SJSA1 (cell line): ENCODE measurements at places on chromosomes 4 and X. TPM values are rescaled to one million over a fixed set of nuclear protein-coding genes. Genes with fewer than 3 reads are reported as not detected.

GRCh38 chrX:33686105-33686504, 446.0 kb downstream of the FAM47A start:
- no peak for DNase-seq
- H3K4me1 ChIP-seq = no peaks in the 10 kb centered on the region
- H3K4me3 ChIP-seq = no peak overlapping the region
- no peaks in the 10 kb centered on the region for H3K27me3 ChIP-seq
- no peaks in the 10 kb centered on the region for H3K36me3 ChIP-seq

DNA sequence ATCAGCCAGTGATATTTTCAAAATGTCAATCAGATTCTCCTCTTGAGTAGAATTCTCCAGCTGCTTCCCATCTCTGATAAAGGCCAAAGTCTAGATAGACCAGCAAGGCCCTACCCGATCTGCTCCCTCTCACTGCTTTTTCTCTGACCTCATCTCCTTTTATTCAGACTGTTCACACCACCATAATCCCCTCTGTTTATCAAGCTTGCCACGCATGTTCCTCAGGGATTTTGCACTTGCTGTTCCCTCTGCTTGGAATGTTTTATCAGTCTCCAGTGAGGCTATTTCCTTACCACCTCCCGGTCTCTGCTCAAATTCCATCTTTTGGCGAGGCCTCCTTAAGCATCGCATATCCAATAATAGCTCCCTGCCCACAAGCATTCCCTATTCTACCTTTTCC, 20.1 kb downstream of the NOCT start:
- no peak overlapping the region for H3K4me3 ChIP-seq
- no peak overlapping the region for H3K27ac ChIP-seq
- peaks cover 43% of the 10 kb centered on the region for H3K36me3 ChIP-seq
- peaks cover 2% of the 10 kb centered on the region for H3K4me1 ChIP-seq
- DNase-seq = no peak
- H3K27me3 ChIP-seq = no peaks in the 10 kb centered on the region

GRCh38 chrX:23811108-23811651, 28.2 kb downstream of the SAT1 start:
- no peak overlapping the region for H3K4me3 ChIP-seq
- no peaks in the 10 kb centered on the region for H3K36me3 ChIP-seq
- no peak overlapping the region for H3K27ac ChIP-seq
- DNase-seq = no peak
- H3K4me1 ChIP-seq = peaks cover 16% of the 10 kb centered on the region

DNA sequence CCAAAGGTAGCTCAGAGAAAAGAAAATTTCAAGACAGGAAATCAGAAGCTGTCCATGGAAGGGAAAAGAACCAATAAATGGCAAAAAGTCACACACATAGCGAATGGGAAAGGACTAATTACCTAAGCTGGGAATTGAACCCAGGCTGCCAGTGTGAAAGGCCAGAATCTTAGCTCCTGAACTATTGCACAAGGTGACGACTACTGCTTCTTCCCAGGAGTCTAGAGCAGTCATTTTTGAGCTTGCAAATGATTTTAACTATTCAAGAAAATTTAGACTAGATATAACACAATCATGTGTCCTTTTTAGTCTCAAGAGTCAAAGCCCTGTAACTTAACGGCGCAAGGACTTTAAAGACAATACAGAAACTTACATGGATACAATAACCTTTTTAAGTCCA, 34.1 kb upstream of the ZNF81 start:
- H3K27ac ChIP-seq = no peak overlapping the region
- H3K4me1 ChIP-seq = no peaks in the 10 kb centered on the region

DNA sequence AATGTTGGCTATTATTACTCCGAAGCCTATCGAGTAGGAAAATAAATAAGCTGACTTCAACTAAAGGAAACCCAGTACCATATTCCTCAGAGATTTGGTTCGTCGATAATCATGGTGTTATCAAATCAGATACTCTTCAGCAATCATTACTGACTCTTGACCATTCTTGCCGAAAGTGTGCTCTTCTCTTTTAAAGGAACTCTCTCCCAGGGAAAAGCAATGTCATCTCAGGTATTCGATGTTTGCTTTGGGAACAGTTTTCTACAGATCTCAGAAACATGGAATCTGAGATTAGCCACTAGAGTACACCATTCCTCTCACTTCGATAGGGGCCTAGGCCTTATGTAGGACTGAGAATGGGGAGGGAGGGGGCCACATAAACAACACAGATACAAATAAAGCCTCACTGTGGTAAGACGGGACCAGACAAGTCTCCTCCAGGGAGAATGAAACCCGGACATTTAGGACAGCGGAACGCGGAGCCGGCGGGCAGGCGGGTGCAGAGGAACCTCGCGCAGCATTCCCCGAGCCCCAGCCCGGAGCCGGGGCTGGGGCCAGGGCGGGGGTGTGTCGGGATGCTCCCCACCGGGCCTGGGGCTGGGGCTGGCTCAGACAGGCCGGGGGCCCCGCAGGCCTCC, 581 bp downstream of the DNAJB14 start:
- H3K27ac ChIP-seq = peak overlapping the region; percentile 49
- peaks cover 30% of the 10 kb centered on the region for H3K4me1 ChIP-seq
- peak; percentile 54 for DNase-seq
- no peaks in the 10 kb centered on the region for H3K27me3 ChIP-seq

GRCh38 chr4:121177246-121178137, 13.4 kb upstream of the TNIP3 start:
- DNase-seq = no peak
- H3K27ac ChIP-seq = no peak overlapping the region
- no peaks in the 10 kb centered on the region for H3K36me3 ChIP-seq
- no peaks in the 10 kb centered on the region for H3K27me3 ChIP-seq
- peaks cover 8% of the 10 kb centered on the region for H3K4me1 ChIP-seq
- H3K4me3 ChIP-seq = no peak overlapping the region

DNA sequence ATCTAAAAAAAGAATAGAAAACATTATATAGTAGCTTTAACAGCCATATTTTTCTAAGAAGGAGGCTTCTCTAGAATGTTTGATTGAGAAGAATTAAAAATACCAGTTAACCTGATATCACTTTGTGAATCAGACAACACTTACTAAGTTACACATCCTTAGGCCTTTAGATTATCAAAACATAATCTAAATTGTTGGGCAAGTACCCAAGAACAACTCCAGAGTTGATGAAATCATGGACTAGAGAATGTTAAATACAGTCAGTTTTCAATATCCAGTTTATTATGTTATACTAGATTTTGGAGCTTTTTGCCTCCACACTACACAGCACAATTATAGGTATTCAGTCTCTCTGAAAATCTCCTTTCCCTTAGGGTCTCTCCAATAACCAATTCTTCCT, 39.6 kb downstream of the ARL13A start:
- DNase-seq = no peak
- no peaks in the 10 kb centered on the region for H3K27me3 ChIP-seq
- H3K27ac ChIP-seq = no peak overlapping the region
- H3K4me1 ChIP-seq = no peaks in the 10 kb centered on the region
- H3K4me3 ChIP-seq = no peak overlapping the region
- H3K36me3 ChIP-seq = no peaks in the 10 kb centered on the region

GRCh38 chr4:8085491-8086117, 73.0 kb downstream of the ABLIM2 start:
- no peaks in the 10 kb centered on the region for H3K4me1 ChIP-seq
- H3K4me3 ChIP-seq = no peak overlapping the region
- no peak for DNase-seq
- no peaks in the 10 kb centered on the region for H3K36me3 ChIP-seq
- H3K27me3 ChIP-seq = peaks cover 43% of the 10 kb centered on the region

DNA sequence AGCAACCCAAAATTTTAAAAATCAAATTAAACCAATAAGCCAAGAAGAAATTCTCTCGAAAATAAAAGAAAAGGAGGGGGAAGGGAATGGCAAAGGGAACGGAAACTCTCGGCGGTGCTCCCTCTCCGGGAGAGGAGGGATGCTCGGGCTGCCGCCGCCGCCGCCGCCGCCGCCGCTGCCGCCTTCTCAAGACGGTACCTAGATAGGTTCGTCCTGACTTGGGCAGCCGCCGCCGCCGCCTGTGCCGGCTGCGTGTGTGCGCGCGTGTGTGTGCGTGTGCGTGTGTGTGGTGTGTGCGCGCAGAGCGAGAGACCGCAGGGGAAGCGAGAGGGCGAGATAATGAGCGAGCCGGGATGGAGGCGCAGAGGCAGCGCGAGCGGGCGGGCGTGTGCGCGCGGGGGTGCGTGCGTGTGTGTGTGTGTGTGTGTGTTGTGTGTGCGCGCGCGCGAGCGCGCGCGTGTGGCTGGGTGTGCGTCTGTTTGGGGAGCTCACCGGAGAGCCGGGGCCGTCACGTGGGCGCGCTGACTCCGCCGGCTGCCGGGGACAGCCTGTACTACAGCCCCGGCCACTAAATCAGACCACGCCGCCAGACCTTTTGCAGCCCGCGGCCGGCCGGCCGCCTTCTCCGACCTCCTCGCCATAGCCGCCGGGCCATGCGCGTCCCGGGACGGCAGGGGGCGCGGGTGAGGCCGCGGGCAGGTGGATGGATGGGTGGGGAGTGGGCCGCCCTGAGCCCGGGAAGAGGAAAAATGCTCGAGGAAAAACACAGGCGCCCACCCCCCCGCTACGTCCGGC, 111.6 kb downstream of the DHX15 start:
- H3K4me3 ChIP-seq = peak overlapping the region; percentile 39
- peak; percentile 56 for DNase-seq
- H3K36me3 ChIP-seq = no peaks in the 10 kb centered on the region

GRCh38 chr4:101958547-101958946, 168.0 kb downstream of the BANK1 start:
- no peaks in the 10 kb centered on the region for H3K36me3 ChIP-seq
- H3K27me3 ChIP-seq = no peaks in the 10 kb centered on the region
- H3K27ac ChIP-seq = no peak overlapping the region
- no peak overlapping the region for H3K4me3 ChIP-seq
- DNase-seq = no peak

DNA sequence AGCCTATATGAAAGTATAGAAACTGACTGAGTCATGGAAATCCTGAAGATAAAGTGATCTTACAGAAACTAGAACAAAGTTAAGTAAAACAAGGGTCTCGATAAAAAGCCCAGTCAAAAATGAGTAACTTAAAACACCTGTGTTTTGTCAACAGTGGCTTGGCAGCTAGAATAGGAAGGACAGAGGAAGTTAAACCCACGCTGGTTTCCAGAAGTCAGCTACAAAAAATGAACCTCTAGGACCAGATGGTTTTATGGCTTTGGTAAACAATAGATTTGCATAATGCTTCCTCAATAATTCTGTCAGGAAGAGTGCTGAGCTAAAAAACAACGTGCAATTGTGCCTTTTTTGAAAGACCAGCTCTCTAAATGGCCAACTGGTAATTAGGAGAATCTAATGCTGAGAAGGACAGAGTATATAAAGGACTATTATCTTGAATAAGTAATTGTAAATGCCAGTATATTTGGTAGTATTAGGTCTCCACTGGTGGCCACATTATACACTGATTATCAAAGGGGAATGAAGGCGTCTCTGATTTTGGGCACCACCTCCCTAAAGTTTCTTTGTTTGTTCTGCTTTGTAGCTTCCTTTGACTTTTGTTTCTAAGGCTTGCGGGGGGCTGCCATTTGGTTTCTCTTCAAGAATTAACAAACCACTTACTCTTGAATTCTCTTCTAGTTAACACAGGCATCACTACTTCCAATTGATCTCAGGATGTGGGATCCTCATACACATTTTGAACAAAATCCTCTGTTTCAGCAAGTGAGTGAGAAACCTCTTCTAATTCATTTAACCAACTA, 72.2 kb upstream of the PPP3CA start:
- H3K4me1 ChIP-seq = no peaks in the 10 kb centered on the region
- DNase-seq = no peak
- H3K27me3 ChIP-seq = no peaks in the 10 kb centered on the region
- no peak overlapping the region for H3K4me3 ChIP-seq

DNA sequence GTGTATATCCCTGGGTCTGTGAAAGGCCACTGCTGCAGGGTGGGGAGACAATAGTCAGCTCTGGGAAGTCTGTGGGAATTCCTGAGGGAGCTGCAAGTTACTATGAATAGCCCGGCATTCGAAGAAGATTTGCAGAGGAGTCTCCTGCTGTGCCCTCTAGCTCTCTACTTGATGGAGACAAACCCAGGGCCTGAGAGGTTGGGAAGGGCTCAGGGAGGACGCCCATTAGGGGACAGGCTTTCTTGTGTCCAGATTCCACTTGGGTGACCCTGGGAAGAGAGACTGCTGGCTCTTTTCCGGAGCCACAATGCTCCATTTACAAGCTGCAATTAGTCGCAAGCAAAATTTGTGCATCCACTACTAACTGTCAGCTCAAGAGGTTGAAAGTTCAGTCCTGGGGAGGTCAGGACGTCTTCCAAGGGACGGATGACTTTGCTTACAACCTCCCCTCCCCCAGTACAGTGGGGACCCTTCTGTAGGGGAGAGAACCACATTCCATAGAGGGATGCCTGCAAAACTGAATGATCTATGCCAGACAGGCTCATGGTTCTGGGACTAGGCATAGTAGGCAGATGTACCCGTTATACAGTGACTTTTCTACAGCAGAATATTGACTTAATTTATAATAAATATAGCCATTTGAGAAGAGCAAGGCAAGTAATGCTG, 48.2 kb upstream of the PHOX2B start:
- no peak overlapping the region for H3K4me3 ChIP-seq
- no peak overlapping the region for H3K27ac ChIP-seq
- no peaks in the 10 kb centered on the region for H3K36me3 ChIP-seq

- H3K27me3 ChIP-seq = no peaks in the 10 kb centered on the region
- DNase-seq = no peak
- no peak overlapping the region for H3K27ac ChIP-seq
- no peaks in the 10 kb centered on the region for H3K4me1 ChIP-seq
- no peaks in the 10 kb centered on the region for H3K36me3 ChIP-seq
- H3K4me3 ChIP-seq = no peak overlapping the region
These were observed 116.7 kb downstream of the CDKL5 start for GRCh38 chrX:18542131-18542530.

GRCh38 chrX:108090491-108091263, 665 bp downstream of the PSMD10 start:
- peak; percentile 52 for DNase-seq
- no peaks in the 10 kb centered on the region for H3K27me3 ChIP-seq
- H3K4me3 ChIP-seq = peak overlapping the region; percentile 61
- 0 out of 2 replicates have a peak, but pooled peaks cover 3% of the 10 kb centered on the region for H3K4me1 ChIP-seq
- H3K27ac ChIP-seq = peak overlapping the region; percentile 93

GRCh38 chrX:63754136-63754859, 30.7 kb downstream of the ARHGEF9 start:
- H3K4me3 ChIP-seq = peak overlapping the region; percentile 65
- DNase-seq = no peak
- peaks cover 8% of the 10 kb centered on the region for H3K4me1 ChIP-seq
- peak overlapping the region; percentile 74 for H3K27ac ChIP-seq

DNA sequence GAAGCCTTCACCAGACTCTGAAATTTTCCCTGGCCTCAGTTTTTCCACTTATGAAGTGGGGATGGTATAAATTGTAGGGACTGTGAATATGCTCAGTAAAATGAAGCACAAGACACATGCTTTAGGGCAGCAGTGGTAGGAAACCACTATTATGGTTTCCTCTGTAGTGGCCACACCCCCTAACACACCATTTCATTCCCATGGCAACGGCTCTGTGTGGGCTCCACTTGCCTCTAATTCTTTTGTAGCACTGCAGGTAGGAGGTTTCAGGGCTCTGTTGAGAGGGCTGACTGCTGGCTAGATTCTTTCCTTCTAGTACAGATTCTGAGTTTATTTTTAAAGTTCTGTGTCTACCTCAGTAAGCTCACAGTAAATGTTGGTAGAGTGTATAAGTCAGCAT, 3.5 kb upstream of the VMA21 start:
- H3K27me3 ChIP-seq = no peaks in the 10 kb centered on the region
- peaks cover 8% of the 10 kb centered on the region for H3K4me1 ChIP-seq

DGKK gene
- not detected in 2 replicates for total RNA-seq

GAGE12H gene
- total RNA-seq = not detected in 2 replicates

GRIA3 gene
- total RNA-seq = not detected in 2 replicates

RAI2 gene
- total RNA-seq = 0.13 TPM in 1 of 2 replicates, not detected in the other

RAB40A gene
- 0.11 and 0.19 TPM in 2 replicates for total RNA-seq

TRIM61 gene
- total RNA-seq = not detected in 2 replicates
